ENCODE measurements at places on chromosomes 11 and 22.
A peak's percentile ranks its signal among the peaks of the same experiment; 100 is the strongest.

- DNase-seq, result peak; percentile 52
Observed at GRCh38 chr11:66467756-66468155, 1.1 kb downstream of the PELI3 start.

DNA sequence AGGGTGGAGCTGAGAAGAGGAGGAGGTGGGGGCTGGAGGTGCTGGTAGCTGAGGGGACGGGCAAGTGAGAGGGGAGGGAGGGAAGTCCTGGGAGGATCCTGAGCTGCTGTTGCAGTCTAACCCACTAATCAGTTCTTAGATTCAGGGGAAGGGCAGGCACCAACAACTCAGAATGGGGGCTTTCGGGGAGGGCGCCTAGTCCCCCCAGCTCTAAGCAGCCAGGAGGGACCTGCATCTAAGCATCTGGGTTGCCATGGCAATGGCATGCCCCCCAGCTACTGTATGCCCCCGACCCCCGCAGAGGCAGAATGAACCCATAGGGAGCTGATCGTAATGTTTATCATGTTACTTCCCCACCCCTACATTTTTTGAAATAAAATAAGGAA is 24.4 kb downstream of the FADS3 start:
- DNase-seq, result no peak

DNA sequence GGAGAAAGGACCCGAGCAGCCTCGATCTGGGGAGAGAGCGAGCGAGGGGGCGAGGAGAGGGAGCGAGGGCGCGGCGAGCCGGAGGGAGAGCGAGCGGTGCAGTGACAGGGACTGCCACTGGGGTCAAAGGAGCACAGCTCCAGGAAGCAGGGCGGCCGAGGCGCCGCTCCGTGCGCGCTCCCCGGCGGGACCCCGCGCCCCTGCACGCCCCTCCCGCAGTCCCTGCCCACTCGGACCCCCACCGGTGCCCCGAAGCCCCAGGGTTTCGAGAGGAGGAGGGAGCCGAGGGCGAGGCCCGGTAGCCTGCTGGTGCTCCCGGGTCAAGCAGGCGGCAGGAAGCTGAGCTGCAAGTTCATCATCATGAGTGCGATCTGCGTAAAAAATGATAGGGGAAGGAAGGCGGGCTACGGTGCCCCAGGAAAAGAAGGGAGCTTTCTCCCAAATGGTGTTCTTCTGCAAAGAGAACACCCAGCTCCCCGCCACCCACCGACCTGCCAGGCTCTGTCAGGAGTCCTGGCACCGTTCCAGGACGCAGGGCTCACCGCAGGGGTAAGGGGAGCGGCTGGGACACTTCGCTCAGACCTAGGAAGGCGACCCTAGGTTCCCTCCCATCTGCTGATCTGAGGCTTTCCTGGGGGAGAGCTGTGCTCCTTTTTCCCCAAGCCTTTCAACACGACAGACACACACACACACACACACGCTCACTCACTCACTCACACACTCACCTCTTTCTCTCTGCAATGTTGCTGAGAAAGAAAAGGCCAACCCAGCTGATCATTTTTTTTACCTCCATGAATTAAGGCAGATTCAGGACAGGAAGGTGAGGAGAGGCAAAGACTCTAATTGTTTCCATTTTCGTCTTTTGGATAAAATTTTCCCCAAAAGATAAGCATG is at the start of gene MPPED2:
MPPED2 (minus strand) TSS at position 103 of the 894 bp plus-strand sequence. CDS start 5,980 bp downstream, outside the sequence.
- DNase-seq, result peak; percentile 85

DNA sequence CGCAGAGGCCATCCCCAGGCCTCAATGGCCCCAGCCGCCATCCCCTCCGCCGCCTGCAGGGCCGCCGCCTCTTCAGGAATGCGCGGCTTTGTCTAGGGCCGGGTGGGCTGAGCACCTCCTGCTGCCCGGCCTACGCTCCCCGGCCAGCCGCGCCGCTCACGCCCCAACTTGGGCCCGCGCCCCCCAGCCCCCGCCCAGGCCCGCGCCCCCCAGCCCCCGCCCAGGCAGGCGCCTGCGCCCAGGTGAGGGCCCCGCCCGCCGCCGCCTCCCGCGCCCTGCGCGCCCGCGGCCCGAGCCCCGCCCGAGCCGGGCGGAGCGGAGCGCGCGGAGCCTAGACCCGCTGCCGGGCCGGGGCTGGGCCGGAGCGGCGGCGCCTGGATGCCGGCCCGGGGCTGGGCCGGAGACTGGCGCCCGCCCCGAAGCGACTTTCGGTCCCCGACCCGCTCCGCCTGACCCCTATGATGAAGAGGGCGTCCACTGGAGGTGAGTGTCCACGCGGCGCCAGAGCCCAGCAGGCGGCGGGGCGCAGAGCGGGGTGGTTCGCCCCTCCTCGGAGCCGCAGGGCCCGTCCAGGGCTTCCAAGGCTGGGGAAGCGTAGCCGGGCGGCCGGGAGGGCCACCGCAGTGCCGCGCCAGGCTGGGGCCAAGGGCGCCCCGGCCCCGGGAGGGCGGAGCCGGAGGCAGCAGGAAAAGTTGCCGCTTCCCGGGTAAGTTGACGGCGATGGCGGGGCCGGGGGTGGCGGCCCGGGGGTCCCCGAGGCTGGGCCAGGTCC is 34.3 kb upstream of the PRODH start:
- peak; percentile 72 for DNase-seq

- DNase-seq, result no peak
Observed at GRCh38 chr11:61072316-61073109, 29.8 kb upstream of the CD5 start.

- no peak for DNase-seq
Observed at GRCh38 chr11:94958121-94958696, 15.1 kb downstream of the CWC15 start.
